GOT3 (cell line): ENCODE measurements at places on chromosomes 1 and 21.

DNA sequence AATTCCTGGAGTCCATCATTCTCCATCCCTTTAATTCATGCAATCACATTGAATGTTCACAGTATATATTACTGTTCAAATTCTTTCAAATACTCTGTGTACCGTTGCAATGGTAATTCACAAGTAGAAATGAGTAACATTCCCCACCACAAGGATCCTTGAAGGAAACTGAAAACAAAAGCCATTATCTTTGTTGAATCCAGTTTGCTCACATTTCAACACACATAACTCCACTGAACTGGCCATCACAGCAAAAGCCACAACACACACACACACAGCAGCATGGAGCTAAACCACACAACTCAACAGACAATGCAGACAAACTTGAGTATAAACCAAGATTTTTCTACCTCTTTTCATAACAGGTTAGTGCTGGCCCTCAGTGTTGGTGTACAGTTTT is 188.3 kb upstream of the GREM2 start:
- no peak for DNase-seq

DNA sequence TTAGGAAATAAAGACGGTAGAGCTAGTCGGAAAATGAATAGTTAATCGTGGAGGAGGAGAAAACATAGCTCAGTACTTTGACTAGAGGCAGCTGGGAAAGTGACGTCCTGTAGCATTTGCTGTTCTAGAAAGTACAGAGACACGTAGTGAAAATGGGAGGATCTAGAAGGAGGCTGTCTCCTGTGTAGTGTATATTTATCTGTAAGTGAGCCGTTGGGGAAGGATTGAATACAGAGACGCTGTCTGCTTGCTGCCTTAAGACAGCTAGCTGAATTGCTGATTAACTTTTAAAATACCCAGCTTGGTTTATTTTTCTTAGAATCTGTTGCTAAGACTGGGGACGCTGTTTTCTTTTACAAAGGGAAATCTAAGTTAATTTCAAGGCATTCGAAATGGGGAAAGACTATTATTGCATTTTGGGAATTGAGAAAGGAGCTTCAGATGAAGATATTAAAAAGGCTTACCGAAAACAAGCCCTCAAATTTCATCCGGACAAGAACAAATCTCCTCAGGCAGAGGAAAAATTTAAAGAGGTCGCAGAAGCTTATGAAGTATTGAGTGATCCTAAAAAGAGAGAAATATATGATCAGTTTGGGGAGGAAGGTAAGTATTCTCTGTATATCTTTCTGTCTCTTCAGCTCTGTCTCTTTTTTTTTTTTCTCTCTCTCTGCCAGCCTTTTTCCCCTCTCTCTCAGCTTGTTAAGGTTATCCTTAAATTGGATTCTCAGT is at the start of gene DNAJB4:
Gene DNAJB4, plus strand, starts transcription at position 221 of the 729 bp plus-strand sequence. Its CDS starts 172 bp downstream, at position 393.
- DNase-seq, result no peak

DNA sequence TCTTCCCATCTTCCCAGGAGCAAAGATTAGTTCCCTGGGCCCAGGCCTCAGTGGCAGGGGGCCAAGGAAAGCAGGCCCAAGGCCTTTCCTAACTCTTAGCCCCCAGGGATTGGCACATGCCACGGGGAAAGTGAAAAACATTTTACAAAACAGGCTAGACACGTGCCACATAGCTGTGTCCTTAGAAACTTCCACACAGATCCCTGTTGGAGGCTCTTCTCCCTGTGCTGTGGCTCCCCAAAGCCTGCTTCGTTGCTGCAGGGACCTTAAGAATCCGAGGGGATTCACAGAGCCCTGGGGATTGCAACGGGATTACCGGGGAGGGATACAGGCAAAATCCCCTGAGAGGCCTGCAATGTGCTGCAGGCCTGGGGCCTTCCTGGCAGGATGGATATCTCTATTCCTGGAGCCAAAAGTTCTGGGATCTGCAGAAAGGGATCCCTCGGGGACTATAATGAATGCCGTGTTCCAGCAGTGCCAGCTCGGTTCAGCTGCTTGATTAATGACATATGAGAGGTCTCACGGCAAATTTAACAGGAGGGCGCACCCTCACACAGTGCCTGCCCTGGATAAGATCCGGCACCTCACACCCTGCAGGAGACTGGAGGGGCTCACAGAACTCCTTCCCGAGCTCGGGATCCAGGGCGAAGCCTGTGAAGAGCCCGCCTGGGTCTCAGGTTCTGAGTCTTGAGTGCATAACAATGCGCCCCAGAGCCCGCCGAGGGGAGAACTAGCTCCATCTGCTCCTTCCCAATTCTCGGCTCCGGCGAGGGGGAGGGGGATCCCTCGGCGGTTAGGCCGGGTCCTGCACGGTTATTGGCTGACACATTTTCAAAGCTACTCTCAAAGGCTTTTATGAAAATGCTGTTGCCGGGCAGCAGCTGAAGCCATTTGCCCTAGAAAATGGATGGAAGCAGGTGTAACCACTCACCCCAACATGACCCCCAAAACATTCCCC is 15.3 kb upstream of the RGS8 start:
- peak; percentile 63 for DNase-seq

- no peak for DNase-seq
These were observed 58.0 kb upstream of the IFNAR2 start for GRCh38 chr21:33171616-33172169.

DNA sequence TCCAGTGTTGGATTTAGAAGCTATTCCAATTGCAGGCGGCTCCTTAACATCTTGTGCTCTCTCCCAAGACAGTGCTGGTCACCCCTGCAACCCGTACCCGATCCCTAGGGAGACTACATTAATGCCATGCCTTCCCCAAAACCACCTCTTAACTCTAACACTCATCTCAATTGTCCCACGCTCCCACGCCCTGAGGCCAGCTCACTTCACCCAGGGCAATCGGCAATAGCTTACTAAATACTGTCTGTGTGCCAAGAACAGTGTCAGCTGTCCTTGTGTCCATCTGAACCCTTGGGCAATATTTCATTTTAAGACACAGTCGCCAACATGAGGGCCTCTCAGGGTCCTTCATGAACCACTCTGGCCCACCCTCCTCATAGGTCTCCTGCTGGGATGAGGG is 13.9 kb downstream of the C1orf198 start:
- DNase-seq, result no peak

- DNase-seq, result no peak
These were observed 336.1 kb upstream of the ZP4 start for GRCh38 chr1:238226810-238227209.

GRCh38 chr1:118767971-118768370 is 220.2 kb downstream of the TBX15 start:
- no peak for DNase-seq

GRCh38 chr1:116189481-116189880 is 78.3 kb downstream of the MAB21L3 start:
- DNase-seq, result no peak

DNA sequence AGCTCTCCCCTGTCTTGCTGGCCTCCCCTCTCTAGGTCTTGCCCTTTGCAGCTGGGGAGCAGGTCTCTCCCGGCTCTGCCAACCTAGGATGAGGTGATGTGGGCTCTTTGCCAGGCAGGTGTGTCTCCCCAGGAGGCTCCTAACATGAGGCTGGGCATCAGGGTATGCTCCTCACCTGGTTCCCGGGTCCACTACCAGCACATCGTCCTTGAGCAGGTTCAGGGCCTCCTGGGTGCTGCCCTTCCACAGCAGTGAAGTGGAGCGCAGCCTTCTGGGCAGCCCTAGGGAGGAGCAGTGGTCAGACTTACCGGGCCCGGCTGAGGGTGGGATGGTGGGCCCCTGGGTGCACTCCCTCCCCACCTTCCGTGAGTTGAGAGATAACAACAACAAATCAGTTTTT is 17.5 kb downstream of the LACTBL1 start:
- DNase-seq, result no peak

- peak; percentile 78 for DNase-seq
These were observed 5.7 kb upstream of the COL6A2 start for GRCh38 chr21:46092026-46092764.

DNA sequence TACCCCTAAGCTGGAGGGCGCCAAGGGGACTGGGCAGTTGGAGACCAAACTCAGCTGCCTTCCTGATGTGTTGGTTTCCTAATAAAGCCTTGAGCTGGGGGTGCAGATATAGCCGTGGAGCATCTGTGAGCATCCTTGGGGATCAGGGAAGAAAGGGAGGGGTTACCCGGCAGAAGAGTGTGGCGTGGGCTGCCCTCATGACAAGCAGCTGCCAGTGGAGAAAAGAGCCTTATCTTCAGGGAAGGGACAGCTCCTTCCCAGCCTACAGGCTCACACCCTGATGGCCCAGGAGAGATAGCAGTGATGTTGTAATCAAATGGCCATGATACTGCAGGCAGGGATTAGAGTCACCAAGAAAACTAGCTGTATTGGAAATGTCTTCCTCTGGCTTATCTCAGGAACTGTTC is 10.8 kb upstream of the NFASC start:
- no peak for DNase-seq

GRCh38 chr1:236800623-236801022 is 5.5 kb downstream of the MTR start:
- no peak for DNase-seq

- peak; percentile 54 for DNase-seq
These were observed 12.5 kb upstream of the SPSB1 start for GRCh38 chr1:9280015-9280860.

GRCh38 chr1:44650159-44650831 is 24.0 kb downstream of the TMEM53 start:
- no peak for DNase-seq

DNA sequence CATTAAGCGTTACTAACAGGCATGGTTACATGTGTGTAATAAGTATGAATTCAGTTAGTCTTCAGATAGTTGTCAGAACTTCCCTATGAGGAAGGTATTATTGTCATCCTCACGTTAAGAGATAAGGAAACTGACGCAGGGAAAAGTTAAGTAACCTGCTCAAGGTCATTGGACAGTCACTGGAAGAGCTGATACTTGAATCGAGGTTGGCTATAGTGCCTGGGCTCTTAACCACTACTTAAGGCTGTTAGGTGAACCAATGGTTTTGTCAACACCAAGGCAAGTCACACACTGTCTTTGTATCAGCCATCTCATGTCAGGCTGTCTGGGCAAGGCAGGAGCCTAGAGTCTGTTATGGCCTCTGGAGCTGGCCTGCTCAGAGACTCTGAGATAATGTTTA is 16.2 kb downstream of the MFSD2A start:
- DNase-seq, result no peak

- no peak for DNase-seq
These were observed 38.3 kb upstream of the CLCA4 start for GRCh38 chr1:86508583-86508969.

DNA sequence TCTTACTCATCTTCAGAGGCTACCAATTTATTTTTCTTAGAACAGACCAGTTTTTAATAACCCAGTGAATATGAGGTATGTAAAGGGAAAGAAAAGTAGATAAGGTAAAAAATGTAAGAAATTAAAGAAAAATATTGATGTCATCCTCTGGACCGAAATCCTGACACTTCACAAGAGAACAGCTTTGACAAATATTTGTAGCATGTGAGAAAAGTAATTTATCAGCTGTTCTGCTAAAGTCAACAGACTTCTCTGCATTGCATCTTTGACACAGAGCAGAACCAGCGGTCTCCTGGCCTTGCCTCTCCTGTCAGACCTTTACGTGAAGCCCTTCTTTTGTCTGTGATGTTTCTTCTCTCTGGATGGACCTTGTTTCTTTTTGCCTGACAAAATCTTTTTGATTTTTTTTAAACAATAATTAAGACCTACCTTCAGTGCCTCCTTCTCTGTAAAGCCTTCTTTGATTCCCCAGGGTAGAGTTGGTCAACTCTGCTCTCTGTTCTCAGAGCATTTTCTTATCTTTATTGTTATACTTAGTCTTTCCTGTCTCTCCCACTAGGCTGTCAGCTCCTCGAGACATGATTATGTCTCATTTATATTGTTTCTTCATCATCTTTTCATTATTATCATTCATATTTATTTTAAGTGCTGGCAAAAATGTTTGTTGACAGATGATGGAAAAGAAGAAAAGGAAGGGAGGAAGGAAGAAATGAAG is 35.4 kb downstream of the RGS4 start:
- DNase-seq, result no peak

DNA sequence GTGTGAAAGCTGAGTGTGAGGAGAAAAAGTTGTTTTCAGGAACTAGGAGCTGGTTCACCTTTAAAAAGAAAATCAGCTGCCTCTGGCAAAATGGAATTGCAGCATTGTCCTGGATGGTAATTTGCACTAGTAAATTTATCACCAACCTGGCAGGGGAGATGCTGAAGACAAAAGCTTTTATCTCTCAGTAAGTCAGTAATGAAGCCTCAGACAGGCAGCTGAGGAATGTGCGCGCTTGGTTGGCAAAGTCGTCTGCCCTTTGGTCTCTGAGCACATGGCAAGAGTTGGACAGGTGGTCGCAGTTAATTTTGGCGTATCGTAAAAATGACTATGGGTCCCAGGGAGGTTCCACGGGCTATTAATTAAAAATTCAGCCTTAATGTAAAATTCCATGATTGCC is 131.9 kb downstream of the BACH1 start:
- no peak for DNase-seq

DNA sequence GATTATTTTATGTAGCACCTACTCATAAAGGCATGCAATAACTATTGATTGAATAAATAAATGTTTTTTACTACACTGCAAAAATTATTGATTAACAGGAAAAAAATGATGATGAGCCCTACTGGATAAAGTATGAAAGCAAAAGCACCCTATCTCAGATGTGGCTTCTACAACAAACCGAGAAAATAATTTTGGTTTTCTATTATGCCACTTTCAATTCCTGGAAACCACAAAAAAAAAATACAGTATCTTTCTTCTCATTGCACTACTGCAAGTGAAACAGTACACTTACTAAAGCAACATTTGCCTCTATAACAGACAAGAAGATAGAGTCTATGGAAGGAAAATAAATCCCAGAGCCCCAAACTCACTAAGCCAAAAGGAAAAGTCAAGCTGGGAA is 1882.4 kb downstream of the NCAM2 start:
- DNase-seq, result no peak

GRCh38 chr1:156708218-156708661 is 2.9 kb upstream of the CRABP2 start:
- DNase-seq, result no peak

DNA sequence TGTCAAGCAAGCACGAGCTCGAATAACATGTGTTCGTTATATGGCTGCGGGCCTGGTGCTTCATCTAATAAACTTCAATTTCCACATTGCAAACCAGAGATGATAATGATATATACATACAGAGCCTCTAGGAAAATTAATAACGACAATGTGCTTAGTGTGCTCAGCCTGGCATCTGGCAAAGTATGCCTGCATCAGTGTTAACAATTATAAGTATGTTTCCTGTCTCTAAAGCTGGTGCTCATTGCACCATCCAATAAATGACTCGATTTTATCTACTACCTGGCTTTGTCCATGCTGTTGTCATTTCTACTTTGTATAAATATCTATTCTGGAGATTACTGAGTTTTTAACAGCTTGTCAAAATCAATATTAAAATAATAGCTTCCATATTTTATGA is 1402.6 kb downstream of the MRPL39 start:
- DNase-seq, result no peak

GRCh38 chr1:237972186-237972585 is 81.5 kb upstream of the ZP4 start:
- DNase-seq, result no peak

- no peak for DNase-seq
These were observed 54.9 kb upstream of the ADAMTS5 start for GRCh38 chr21:27021801-27022200.
